Frontal cortex (tissue), 4 donors: ENCODE measurements at places on chromosomes 16 and 17. TPM values are rescaled to one million over a fixed set of nuclear protein-coding genes. Genes with fewer than 3 reads are reported as not detected.

Gene RAC3
- total RNA-seq = 110 TPM

Gene EMP2
- total RNA-seq = 2.4 TPM

Gene HASPIN
- 0.82 TPM for total RNA-seq

Gene HSD17B1
- total RNA-seq = 1.6 TPM

Gene HBQ1
- 6.9 TPM for total RNA-seq

Gene KCNJ2
- 13.5 TPM for total RNA-seq

Gene CBX8
- 7.7 TPM for total RNA-seq

Gene HS3ST2
- 4.1 TPM for total RNA-seq

Gene HOXB9
- total RNA-seq = not detected

Gene CNGB1
- total RNA-seq = 1.2 TPM

Gene SOX9
- total RNA-seq = 7.7 TPM
